ENCODE measurements at places on chromosomes 16 and 17. TPM values are rescaled to one million over a fixed set of nuclear protein-coding genes. Genes with fewer than 3 reads are reported as not detected.

USP43 gene
- total RNA-seq: 1.3 TPM

PIRT gene
- not detected for total RNA-seq

FOXF1 gene
- not detected for total RNA-seq

HOXB13 gene
- not detected for total RNA-seq

RTN4RL1 gene
- not detected for total RNA-seq

PIPOX gene
- total RNA-seq: 4.1 TPM

TAC4 gene
- total RNA-seq: not detected

PKMYT1 gene
- 195 TPM for total RNA-seq

CAPNS2 gene
- total RNA-seq: not detected

NEUROD2 gene
- total RNA-seq: not detected

TP53TG3D gene
- not detected for total RNA-seq

DPEP2NB gene
- not detected for total RNA-seq

C17orf107 gene
- 1.1 TPM for total RNA-seq

GRCh38 chr17:1643293-1643998, 2.1 kb downstream of the SCARF1 start:
- DNase-seq: peak; percentile 77

- DNase-seq: no peak
These were observed 3.0 kb downstream of the PRR35 start for GRCh38 chr16:563072-563644.

DNA sequence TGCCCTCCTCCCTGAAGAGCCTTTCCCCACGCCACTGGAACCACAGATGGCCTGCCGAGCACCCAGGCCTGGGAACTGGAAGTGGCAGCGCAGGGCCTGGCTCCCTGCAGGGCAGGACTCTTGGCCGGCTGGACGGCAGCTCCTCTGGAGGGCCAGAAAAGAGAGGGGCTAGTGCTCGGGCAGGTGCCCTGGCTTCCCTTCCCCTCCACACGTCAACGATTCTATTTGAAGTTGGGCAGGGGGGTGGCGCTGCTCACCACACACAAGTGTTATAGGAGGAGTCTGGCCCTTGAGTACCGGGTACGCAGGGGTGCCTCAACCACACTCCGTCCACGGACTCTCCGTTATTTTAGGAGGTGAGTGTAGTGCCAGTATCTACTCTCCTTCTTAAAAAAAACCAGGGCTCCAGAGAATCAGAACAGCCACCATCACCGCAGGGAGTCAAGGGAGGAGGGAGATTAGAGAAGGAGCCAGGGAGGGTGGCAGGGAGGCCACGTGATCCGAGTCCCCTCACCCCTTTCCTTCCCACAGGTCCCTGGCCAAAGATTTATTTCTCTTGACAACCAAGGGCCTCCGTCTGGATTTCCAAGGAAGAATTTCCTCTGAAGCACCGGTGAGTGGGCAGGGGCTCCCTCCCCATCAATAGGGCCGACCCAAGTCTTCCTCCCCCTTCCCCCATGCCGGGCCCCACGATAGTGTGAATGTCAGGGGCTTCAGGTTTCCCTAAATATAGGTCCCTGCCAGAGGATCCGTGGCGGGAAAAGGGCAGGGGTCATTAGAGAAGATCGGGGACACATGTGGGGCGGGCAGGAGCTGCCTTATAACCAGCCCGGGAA, 1.4 kb upstream of the ALDOA start:
- peak; percentile 87 for DNase-seq

DNA sequence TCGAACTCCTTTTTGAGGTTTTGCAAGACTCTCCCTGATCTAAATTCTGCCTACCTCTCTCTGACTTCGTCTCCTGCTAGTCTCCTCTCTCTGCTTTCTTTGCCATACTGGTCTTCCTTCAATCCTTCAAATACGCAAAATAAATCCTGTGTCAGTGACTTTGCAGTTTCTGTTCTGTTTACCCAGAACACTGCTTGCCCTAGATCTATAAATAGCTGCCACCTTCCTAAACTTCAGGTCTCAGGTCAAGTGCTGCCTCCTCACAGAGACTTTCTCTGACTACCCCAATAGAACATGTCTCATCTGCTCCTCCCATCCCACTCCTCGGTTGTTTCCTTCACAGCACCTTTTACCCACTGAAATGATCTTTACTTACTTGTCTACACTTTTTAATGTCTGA, 78.9 kb downstream of the TRIM37 start:
- no peak for DNase-seq

- no peak for DNase-seq
These were observed 284.4 kb upstream of the FOXF1 start for GRCh38 chr16:86225905-86226371.

DNA sequence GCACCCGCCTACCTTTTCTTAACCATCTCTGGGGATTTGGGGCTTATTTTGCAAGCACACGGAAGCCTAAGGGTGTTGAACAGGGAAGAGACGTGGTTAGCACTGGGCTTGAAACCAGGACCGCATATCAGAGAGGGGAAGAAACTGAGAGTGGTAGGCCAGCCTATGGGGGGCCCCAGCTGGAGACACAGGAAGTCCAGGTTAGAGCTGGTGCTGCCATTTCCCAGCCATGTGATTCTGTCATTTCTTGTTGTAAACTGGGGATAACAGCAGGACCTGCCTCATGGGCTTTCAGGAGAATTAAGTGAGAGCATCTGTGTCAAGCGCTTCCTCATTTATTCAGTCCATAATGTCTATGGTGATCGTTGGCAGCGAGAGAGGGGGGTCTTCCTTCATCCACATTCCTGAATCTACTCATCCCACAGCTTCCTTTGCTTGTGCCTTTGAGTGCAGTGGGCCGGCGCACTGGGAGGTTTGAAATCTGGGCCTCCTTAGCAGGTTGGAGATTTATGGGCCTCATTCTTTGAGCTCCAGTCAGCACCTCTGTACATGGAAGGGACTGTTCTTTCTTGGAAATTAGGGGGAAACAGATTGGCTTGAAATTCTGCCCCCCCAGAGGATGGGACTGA, 20.1 kb downstream of the NKD1 start:
- no peak for DNase-seq

DNA sequence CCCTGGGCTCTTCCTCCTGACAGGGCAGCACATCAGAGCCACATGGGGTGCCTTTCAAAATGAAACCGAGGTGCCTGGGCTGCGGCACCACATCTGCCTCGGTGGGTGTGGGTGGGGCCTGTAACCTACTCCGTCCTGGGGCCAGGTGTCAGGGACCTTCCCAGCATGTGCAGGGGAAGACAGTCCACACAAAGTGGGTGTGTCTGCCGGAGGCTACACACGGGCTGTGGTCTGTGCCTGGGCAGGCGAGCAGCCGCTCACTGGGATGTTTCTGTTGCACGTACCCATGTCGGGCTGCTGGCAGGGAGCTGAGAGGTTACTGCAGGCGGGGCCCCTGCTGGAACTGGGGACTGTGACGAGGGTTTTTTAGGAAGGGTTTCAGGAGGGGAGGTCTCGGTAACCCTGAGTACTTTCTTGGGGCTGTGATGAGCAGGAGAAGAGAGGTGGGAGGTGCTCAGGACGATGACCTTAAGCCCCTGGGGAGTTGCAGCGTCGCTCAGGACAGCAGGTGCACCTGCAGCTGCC, 351.2 kb downstream of the SEC14L1 start:
- peak; percentile 83 for DNase-seq

GRCh38 chr16:11462861-11463260, 117.6 kb downstream of the RMI2 start:
- DNase-seq: no peak

DNA sequence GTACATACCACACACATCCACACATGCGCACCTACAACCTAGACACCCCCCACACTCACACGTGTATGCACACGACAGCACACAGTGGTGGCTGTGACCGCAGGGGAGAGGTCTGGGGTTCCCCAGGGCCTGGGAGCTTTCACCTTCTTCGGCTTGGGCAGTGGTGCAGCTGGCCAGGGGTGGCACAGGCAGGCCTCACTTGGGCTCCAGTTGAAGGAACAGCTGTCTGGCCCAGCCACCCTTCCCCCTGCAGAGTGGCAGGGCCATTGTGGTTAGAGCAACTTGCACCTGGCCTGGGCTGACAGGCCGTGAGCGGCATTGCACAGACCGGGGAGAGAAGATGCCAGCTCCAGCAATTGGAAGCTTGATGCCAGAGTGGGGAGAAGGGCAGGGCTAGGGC, 114.5 kb upstream of the GSE1 start:
- peak; percentile 49 for DNase-seq

DNA sequence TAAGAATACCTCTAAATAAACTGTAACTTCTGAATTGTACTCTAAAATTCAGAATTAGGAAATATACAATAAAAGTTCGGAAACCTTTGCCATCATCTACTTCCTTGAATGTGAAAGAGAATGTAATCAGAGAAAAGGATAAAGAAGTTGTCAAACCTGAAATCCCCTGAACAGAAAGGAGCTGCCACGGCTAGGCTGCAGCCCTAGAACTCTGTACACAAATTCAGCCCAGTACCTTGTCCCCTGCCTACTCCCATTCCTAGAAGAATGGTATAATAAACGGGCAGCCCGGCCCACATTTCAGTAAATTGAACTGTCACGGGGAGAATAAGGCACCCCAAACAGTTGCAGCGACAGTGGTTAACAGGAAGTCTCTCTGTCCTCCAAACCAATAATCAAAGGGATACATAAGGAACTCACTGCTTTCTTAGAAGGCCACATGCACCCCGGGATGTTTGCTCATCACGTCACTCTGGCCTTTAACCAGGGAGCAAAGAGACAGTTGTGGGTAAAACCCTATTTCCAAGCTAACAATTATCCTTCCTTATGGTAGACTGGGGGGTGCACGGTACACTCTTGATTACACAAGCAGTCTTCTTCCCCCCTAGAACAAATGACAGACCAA, 24.3 kb upstream of the RFFL start:
- DNase-seq: peak; percentile 18

GRCh38 chr17:58576679-58577367, 62.4 kb upstream of the MTMR4 start:
- no peak for DNase-seq

- DNase-seq: no peak
These were observed 40.7 kb upstream of the ABCA10 start for GRCh38 chr17:69269131-69269998.

- DNase-seq: peak; percentile 16
These were observed 30.7 kb upstream of the SSTR2 start for GRCh38 chr17:73133911-73134649.

DNA sequence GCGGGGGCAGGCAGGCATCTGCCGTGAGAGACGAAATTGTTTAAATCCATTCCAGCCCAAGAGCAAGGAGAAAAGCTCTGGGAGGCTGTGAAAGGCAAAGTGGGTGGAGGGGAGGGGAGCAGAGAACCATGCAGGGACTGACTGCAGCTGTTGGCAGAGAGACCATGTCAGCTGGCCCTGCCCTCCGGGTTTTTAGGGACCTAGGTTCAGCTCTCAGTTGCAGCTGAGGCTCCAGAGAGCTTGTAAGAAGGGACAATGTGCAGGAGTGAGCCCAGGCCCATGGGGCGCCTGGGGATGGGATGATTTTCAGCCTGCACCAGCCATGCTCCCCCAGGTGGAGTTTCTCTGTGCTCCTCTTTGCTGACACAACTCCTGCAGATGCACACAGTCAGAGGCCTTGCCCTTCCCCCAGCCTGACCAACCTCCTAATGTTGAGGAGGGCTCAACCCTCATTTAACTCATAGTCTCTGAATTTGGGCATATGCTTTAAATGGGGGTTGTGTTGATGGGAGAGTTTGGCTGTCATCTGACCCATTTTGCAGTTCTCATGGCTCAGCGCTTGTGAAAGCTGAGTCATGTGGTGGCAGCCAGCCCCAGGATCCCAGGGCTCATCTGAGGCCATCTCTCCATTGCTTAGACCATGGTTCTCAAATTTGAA, 70.9 kb downstream of the PLXDC1 start:
- no peak for DNase-seq

DNA sequence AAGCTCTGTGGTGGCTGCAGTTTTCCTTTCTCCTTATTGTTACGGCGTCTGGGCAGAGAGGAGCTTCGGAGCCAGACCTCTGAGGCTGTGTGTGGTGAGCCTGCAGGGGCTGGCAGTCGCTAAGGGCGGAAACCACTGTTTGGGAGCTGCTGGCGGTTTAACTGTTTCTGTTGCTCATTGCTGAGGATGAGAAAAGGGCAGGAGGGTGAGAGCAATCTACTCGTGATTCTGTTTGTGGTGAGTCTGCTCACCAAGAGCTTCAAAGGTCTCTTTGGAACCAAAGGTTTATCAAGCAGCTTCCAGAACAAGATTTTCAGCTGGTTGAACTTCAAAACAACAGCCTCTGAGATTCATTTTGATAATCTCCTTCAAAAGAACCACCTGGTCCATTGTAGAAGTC, 143.9 kb downstream of the ANKFN1 start:
- no peak for DNase-seq

DNA sequence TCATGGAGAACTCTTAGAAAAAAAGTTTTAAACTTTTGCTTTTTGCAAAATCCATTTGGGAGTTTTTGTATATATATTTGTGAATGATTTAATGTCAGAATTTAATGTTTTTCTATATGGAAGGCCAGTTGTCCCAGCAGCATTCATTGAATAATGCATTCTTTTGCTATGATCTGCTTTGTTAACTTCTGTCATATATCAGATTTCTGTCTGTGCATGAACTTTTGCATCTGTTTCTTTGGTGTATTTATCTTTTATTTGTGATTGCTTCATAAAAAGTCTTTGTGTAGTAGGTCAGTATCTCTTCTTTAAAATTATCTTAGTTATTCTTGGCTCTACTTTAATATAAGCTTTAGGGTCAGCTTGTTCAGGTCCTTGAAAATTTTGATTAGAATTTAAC, 84.2 kb downstream of the MAP2K4 start:
- DNase-seq: no peak

DNA sequence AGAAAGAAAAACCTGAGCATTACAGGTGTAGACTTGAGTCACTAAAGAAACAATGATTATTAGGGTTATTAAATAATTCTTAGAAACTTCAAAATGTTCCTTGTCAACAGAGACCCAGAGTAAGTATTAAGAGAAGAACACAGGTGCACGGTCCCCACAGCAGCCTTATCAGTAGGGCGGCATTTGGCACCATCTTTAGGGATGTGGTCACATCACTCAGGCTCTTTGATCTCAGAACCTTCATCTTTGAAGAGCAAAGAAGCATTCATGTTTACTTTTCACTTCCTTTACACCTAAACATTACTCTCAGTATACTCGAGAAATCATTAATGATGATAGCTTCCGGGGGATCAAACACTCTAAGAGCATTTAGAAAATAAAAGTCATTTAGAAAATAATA, 928.7 kb downstream of the KCNJ2 start:
- DNase-seq: no peak

GRCh38 chr16:82046541-82046940, 11.5 kb downstream of the HSD17B2 start:
- DNase-seq: no peak

- no peak for DNase-seq
These were observed 65.5 kb upstream of the HSBP1 start for GRCh38 chr16:83742124-83742899.

GRCh38 chr17:42378959-42379594, 9.2 kb downstream of the STAT3 start:
- DNase-seq: peak; percentile 46

GRCh38 chr17:58507123-58507634, 7.3 kb downstream of the MTMR4 start:
- DNase-seq: no peak

DNA sequence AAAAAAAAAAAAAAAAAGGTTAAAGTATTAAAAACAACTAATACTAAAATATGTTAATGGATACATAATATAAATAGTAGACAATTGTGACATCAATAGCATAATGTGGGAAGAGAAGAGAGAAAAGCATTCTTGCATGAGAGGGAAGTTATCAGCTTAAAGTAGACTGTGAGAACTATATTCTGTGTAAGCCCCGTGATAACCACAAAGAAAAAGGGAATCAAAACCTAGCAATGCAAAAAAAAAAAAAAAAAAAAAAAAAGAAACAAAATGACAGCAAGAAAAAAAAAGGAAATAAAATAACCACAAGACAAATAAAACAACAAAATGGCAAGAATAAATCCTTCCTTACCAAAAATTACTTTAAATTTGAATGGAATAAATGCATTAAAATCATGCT, 39.8 kb upstream of the MYLK3 start:
- peak; percentile 73 for DNase-seq
